ENCODE measurements at places on chromosomes 13 and 19. TPM values are rescaled to one million over a fixed set of nuclear protein-coding genes. Genes with fewer than 3 reads are reported as not detected.

TYROBP gene
- total RNA-seq: not detected

KLF5 gene
- 46.0 TPM for total RNA-seq

LSR gene
- total RNA-seq: 10.2 TPM

SHC2 gene
- total RNA-seq: 0.93 TPM

TLE6 gene
- total RNA-seq: 6.8 TPM

ASPDH gene
- total RNA-seq: not detected

SIGLEC8 gene
- not detected for total RNA-seq

MVB12A gene
- 30.6 TPM for total RNA-seq

GJA3 gene
- 1.1 TPM for total RNA-seq

B3GNT3 gene
- 4.2 TPM for total RNA-seq

CARD8 gene
- 17.4 TPM for total RNA-seq

ZNF649 gene
- 0.36 TPM for total RNA-seq

ZNF285 gene
- total RNA-seq: 2.3 TPM

DYRK1B gene
- 20.8 TPM for total RNA-seq

APOE gene
- total RNA-seq: 10.6 TPM

TICAM1 gene
- total RNA-seq: 9.6 TPM

SPTBN4 gene
- 0.67 TPM for total RNA-seq

FAM187B gene
- not detected for total RNA-seq

ZNF439 gene
- not detected for total RNA-seq

CPB2 gene
- 0.08 TPM for total RNA-seq

ZNF763 gene
- not detected for total RNA-seq

EFNA2 gene
- 1.2 TPM for total RNA-seq

FSD1 gene
- 8.1 TPM for total RNA-seq

HPN gene
- total RNA-seq: 0.08 TPM

RLN3 gene
- total RNA-seq: not detected

NKPD1 gene
- 0.93 TPM for total RNA-seq

GRIN3B gene
- total RNA-seq: 2.6 TPM

FCER2 gene
- total RNA-seq: not detected

ATP13A1 gene
- 24.3 TPM for total RNA-seq

PCP2 gene
- total RNA-seq: not detected

TEX26 gene
- total RNA-seq: not detected

TUBB4A gene
- total RNA-seq: 7.0 TPM

All from A549 treated with AZD2906 at 1 μM for 4 hours (cell line).